Smooth muscle cell of the brain vasculature (primary cell): ENCODE measurements at places on chromosomes 3 and 15.

DNA sequence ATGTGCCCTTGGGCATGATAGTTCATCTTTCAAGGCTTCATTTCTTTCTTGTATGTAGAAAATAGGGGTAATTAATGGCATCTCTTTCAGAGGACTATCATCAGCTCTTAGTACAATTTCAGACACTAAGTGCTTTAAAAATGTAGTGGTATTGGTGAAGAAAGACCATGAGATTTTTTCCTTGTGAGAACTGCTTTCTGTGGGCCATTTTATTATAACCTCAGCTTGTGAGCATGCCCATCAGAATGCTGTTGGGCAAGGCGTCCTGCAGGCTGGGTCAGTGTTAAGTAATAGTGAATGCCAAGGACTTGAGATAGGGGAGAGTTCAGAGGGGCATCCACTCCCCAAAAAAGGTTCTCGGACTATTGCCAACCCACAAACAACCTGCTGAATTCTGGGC lies 187.9 kb downstream of the GHSR start:
- no peak for DNase-seq

GRCh38 chr3:42649783-42650182 lies 3.7 kb upstream of the ZBTB47 start:
- no peak for DNase-seq

- DNase-seq, result no peak
These were observed 88.8 kb upstream of the P3H2 start for GRCh38 chr3:190209533-190209932.

GRCh38 chr3:61237858-61238257 lies 13.4 kb downstream of the FHIT start:
- no peak for DNase-seq

DNA sequence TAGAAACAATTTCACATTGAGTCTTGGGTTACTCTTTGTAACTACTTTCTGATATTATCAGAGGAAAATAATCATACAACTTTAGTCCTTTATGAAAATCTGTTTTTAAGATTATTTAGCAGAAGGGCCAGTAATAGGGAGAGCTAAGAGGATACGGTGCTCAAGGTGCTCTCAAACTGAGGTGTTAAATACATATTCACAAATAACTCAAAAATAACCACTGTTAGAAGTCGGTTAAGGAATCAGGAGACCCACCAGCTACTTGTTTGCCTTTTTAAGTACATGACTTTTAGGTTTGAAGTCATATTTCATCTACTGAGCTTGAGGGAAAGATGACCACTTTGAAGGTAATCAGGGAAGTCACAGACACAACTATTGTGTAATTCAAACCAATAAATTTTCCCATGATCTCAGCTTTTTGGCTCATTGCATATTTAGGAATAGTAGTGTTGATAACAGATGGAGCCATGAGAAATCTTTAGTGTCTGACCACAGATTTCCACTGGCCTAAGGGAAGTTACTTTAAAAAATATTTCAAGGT lies 1.4 kb upstream of the RSRC1 start:
- no peak for DNase-seq

DNA sequence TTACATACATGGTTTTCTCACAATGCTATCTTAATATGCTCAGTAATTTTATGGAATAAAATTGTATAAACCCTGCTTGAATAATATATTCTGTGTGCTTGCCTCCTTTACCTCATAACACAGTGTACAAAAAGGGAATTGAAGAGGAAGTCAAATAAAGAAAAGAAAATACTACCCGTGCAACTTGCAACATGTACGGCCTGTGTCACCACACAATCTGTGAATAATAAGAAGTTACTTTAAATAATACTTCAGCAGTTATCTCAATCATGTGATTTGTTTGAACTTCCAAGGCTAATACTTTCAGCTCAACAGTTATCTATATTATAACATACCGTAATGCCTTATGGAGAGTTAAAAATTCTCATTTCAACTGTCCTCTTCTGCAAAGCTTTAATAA lies 58.1 kb upstream of the SATB1 start:
- DNase-seq, result no peak

- no peak for DNase-seq
These were observed 74.4 kb downstream of the CPN2 start for GRCh38 chr3:194276768-194277103.

GRCh38 chr3:171125010-171125409 lies 98.5 kb upstream of the SLC2A2 start:
- DNase-seq, result no peak
